Central memory CD4-positive, alpha-beta T cell (primary cell): ENCODE measurements at places on chromosomes 2 and 18.

GRCh38 chr2:24315669-24316068 is 44.7 kb downstream of the ITSN2 start:
- no peak for DNase-seq

- DNase-seq = no peak
Measured at GRCh38 chr2:201978986-201979385, 54.7 kb upstream of the FZD7 start.

DNA sequence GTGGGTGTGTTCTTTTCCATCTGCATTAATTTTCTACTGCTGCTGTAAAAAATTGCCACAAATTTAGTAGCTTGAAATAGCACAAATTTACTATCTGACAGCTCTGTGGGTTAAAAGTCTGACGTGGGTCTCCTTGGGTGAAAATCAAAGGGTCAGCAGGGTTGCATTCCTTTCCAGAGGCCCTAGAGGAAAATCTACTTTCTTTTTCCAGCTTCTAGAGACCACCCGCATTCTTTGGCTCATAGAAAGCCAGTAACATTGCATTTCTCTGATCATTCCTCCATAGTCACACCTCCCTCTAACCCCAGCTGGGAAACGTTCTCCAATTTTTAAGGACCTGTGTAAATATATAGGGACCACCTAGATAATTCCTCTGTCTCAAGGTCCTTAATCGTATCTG is 128.8 kb downstream of the ATL2 start:
- no peak for DNase-seq

GRCh38 chr2:19845323-19845920 is 56.4 kb downstream of the TTC32 start:
- DNase-seq = no peak

DNA sequence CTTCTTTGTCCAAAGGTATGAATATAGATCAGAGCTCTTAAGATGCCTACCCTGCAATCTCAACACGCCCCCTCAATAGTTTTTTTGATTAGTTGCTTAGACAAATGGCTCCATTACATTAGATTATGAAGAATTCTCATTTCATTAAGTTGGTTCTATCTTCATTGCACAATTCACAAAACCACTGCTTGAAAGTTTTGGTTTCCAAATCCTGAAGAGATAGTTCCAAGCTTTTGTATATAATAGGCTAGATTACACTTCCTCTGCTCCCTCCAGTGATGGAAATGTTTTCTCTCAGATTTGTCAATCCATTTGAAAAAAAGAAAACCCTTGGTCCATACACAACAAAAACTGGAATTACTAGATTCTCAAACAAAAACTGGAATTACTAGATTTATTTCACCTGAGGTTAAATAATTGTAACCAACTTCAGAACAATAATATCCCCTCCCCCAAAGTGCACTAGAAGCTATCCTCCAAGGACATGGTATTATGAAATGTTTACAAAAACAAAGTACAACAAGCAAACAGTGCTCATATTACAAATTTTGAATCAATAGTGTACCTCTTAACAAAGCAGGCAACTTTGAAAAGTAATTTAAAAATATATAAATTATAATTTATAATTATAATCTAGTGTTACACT is 6.8 kb upstream of the TLK1 start:
- DNase-seq = no peak
